Mesenchymal stem cell (in vitro differentiated cells and primary cell): ENCODE measurements at places on chromosomes 2 and 18.

DNA sequence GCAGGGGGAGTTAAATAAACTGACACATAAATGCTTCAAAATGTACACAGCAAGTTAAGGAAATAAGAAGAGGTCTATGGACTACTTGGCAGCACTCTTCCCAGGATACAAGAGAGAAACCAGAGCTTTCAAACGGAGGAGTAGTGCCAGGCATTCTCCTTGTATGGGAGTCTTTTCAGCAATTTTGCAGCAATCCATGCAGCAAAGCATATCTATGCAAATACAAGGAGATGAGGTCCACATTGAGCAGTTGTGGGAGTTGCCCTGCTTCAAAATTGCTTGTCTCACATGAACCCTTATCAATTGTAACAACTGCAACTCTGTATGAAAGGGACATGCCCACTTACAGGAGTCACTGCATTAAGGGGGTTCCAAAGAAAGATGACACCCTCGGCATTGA, 37.8 kb downstream of the SCN9A start:
- DNase-seq, result no peak

GRCh38 chr2:136238286-136239078, 120.5 kb upstream of the CXCR4 start:
- peak; percentile 8 for DNase-seq

DNA sequence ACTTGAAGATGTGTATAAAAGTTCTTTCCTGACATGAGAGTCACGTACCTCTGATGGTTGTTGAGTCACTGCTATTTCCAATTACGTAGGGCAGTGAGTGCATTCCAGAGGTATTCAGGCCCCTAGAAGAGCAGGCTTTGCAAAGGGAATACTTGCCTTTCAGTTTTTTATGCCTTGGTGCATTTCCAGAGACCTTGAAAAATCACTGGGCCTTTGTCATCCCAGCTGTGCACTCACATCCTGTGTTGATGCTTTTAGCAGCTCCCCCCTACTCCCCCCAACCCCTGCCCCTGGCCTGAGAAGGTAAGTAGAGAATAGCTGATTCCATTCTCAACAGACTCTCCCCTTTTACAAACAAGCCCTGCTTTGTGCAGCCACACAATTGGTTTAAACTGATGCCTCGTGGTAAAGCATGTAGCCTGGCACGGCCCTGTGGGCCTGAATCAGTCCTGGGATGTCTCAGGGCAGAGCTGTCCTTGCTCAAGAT, 174.2 kb downstream of the PRPF40A start:
- DNase-seq, result peak; percentile 93

DNA sequence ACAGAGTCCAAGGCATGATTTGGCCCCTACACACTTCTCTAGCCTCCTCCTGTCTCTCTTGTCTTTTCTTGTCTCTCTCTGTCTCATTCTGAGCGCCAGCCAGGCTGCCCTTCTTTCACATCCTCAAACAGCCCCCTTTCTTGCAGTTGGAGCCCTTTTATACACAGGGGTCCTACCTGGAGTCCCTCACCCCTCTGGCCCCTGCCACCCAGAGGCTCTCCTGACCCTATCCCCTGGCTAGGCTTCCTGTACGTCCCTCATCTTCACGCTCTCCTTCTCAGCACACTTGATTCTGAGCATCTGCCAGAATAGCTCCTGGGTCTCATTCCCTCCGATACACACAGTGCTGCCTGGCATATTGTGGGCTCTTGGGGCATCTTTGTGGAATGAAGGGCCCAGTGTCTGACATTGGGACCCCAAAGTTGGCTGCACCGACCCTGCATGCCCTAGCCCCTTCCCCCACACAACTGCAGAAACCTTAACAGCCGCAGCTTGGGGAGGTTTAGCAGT, 261.9 kb downstream of the DYSF start:
- no peak for DNase-seq

DNA sequence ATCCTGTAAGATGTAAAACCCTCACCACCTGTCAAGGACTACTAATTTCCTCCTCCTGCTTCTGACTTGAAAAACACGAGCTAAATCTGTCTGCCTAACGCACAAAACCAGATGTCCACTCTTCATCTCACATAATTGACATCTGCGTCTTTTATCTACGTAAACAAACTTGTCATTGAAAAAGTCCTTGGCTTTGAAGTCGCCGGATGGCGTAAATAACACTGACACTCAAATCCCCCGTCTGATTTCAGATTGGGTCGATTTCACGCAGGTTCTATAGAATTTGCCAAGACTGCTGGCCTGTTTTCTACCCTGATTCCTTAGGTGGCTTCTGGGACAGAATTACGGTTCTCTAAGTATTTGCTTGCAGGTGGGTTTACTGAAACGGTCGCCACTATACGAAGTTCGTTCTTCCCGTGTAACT, 539 bp upstream of the MOB4 start:
- peak; percentile 65 for DNase-seq
